ENCODE measurements at places on chromosomes 12 and 14. TPM values are rescaled to one million over a fixed set of nuclear protein-coding genes. Genes with fewer than 3 reads are reported as not detected.

ADSS1 gene
- 18.6 TPM for total RNA-seq

PTGER2 gene
- 5.8 TPM for total RNA-seq

CCDC197 gene
- total RNA-seq = not detected

MYF5 gene
- not detected for total RNA-seq

TRAFD1 gene
- total RNA-seq = 26.4 TPM

STAC3 gene
- 2.5 TPM for total RNA-seq

NTS gene
- 35.4 TPM for total RNA-seq

MSI1 gene
- 5.8 TPM for total RNA-seq

DNA sequence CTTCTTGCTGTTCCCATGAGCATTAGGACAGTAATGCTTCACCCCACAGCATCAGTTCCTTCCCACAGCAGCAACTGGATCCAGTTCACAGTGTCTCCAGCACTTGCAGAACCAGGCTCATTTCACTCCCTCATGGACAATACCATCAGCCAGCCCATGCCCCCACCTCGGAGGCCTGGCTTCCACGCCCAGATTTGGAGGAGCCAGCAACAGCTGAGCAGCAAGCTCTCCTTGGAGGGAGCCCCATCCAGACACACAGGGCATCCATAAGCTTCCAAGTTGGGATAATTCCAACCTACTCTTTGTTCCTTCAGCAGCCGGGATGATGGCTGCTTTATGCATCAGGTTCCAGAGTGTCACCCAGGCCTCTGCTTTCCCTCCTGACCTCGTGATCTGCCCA lies 250.0 kb downstream of the GLT1D1 start:
- H3K4me3 ChIP-seq = no peak overlapping the region
- no peak for DNase-seq
- no peaks in the 10 kb centered on the region for H3K4me1 ChIP-seq
- H3K27ac ChIP-seq = no peak overlapping the region

DNA sequence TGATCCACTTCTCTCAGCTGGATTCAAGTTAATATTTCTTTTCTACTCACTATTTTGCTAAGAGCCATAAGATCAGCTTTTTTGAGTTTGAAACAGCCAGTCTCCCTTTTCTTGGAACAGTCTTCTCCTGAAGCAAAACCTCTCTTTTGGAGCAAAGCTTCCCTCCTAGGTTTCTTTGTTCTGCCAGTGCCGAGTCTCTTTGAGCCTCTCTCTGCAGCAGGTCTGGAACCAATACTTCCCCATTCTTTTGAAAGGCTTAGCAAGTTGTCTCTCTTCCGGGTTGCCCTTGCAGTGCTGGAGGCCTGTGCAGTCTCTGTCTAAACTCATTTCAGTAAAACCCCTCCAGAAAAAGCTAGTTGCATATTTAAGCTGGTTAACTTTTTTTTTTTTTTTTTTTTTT lies 454.8 kb downstream of the NOVA1 start:
- no peaks in the 10 kb centered on the region for H3K4me1 ChIP-seq
- H3K4me3 ChIP-seq = no peak overlapping the region
- no peaks in the 10 kb centered on the region for H3K36me3 ChIP-seq
- no peak overlapping the region for H3K27ac ChIP-seq
- no peak for DNase-seq

- no peaks in the 10 kb centered on the region for H3K27me3 ChIP-seq
- no peak overlapping the region for H3K4me3 ChIP-seq
- H3K36me3 ChIP-seq = no peaks in the 10 kb centered on the region
- DNase-seq = no peak
- H3K4me1 ChIP-seq = no peaks in the 10 kb centered on the region
These were observed 287.0 kb downstream of the DPF3 start for GRCh38 chr14:72606879-72607278.

DNA sequence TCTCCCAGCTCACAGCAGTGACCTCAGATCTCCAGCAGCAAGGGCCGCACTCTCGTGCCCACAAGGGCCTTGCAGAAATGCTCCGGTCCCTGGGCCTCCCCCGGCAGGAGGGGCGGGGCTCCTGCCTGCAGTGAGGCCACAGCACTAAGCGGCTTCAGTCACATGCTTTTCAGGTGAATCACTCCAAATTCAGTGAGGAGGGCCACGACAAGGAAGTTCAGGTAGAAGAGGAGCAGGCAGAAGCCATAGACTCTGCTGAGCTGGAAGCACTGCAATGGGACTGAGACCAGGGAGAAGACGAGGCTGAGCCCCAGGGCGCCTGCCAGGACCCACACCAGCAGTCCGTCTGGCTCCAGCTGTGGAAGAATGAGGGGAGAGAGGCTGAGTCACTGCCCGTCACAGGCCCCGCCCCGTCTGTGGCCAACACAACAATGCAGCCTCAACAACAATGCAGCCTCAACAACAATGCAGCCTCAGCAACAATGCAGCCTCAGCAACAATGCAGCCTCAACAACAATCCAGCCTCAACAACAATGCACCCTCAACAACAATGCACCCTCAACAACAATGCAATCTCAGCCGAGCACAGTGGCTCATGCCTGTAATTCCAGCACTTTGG lies 35.2 kb downstream of the SLC8B1 start:
- peaks cover 67% of the 10 kb centered on the region for H3K36me3 ChIP-seq
- H3K27me3 ChIP-seq = no peaks in the 10 kb centered on the region
- DNase-seq = no peak
- no peak overlapping the region for H3K4me3 ChIP-seq

GRCh38 chr12:129927316-129927900 lies 23.6 kb upstream of the TMEM132D start:
- no peaks in the 10 kb centered on the region for H3K4me1 ChIP-seq
- H3K4me3 ChIP-seq = no peak overlapping the region
- no peaks in the 10 kb centered on the region for H3K36me3 ChIP-seq
- H3K27me3 ChIP-seq = no peaks in the 10 kb centered on the region
- H3K27ac ChIP-seq = no peak overlapping the region
- DNase-seq = no peak

All from Peyer's patch (tissue), 4 donors.